ENCODE measurements at places on chromosomes 2 and 18.

GRCh38 chr2:204027091-204027490 lies 90.5 kb downstream of the ICOS start:
- DNase-seq = no peak

DNA sequence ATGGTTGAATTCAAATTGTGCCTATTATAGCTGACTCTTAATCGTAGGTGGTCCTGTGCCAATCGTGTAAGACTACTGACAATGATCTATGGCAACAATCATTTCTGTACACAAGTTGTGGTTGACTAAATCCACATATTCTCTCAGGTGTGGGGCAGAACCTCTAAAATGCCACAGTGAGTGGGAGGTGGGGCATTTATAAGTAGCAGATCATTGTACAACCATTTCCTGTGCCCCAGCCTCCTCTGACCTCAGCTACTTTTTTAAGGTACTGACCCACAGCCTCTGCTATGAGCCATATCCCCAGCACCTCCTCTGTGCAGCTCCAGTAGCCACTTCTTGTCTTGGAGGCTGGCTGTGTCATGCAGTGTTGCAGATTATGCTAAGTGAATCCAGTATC lies 48.6 kb upstream of the RAPH1 start:
- DNase-seq = no peak

GRCh38 chr18:80044072-80044471 lies 9.8 kb downstream of the RBFA start:
- DNase-seq = no peak

DNA sequence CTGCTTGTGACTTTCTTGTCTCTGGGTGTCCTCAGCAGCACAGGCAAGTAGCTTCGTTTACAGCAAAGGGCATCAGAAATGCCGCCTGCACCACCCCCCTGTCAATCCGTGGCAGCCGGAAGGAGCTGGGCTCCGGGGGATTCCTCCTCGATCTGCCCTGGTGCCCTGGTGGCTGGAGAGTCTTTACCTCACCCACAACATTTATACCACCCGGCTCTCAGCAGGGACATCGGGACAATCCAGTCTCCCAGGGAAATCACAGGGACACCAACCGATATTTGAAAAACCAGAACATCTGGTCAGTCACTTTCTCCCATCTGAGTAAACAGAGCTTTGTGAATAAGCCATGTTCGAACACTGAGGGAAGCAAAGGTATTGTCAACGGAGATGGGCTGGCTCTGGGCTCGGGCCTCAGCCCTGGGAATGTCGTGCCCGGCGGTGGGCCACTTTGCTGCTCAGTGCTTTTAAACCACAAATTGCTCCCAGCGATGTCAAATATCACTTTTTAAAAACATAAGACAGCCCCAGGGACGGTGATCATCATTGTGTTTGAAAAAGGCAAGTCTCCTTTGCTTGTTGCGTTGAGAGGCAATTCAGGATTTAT lies 210.0 kb upstream of the SALL3 start:
- no peak for DNase-seq

GRCh38 chr18:50724751-50725151 lies 95.1 kb downstream of the MRO start:
- DNase-seq = no peak

DNA sequence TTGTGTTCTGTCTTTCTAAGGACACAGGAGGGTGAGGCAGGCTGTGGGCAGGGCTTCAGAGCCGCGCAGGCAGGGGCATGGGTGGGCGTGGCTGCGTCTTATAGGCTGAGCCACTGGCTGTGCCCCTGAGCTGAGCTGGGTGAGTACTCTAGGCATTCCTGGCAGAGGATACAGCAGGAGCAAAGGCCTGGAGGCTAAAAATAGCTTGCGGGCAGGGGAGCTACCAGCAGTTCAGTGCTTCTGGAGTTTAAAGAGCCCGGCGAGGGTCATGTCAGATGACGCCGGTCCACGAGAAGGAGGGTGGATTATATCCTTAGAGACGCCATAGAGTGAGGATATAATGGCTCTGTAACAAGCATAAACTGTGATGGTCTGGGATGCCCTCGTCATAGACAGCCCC lies 31.5 kb upstream of the PDIA6 start:
- no peak for DNase-seq

GRCh38 chr2:199307461-199307860 lies 150.3 kb downstream of the SATB2 start:
- DNase-seq = no peak

DNA sequence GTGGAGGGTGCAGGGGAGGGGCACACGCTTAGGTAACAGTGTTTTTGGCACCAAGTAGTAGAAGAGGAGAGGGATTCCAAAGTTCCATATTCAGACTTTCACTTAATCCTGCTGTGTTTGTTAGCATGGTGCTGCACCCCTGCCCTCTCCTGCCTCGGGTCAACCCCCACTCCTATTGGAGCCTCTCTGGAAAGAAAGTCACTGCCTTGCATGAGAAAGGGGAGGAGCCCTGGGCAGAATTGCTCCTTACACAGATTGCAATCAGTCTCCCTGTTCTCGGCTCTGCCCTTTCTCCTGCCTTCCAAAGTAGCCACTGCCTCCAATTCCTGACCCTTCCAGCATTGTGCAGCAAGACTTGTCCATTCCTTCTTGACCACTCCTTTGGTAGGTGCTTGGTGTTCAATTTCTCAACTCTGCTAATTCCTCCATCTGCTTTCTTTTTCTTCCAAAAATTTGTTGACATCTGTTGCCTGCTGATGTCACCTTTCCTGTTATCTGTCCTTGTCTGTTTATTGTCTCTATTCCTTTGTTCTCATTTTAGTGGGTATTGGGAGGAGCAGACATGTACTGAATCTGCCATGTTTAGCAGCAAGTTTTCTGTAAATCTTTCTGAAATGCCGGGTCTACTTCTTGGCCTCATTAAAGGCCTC lies 225.4 kb downstream of the LOXHD1 start:
- no peak for DNase-seq

GRCh38 chr2:70403267-70404053 lies 101.6 kb upstream of the FAM136A start:
- no peak for DNase-seq

DNA sequence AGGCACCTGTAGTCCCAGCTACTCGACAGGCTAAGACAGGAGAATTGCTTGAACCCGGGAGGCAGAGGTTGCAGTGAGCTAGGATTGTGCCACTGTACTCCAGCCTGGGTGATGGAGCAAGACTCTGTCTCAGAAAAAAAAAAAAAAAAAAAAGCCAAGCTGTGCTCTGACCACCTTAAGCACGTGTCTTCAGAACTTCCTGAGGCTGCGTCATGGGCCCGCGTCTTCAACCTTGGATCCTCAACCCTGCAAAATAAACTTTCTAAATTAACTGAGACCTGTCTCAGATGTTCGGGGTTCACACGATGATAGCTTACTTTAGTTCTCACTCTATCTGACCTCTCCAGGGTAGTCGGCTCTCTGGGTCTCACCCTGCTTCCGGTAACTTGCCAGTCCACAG lies 65.8 kb upstream of the CABLES1 start:
- DNase-seq = no peak

DNA sequence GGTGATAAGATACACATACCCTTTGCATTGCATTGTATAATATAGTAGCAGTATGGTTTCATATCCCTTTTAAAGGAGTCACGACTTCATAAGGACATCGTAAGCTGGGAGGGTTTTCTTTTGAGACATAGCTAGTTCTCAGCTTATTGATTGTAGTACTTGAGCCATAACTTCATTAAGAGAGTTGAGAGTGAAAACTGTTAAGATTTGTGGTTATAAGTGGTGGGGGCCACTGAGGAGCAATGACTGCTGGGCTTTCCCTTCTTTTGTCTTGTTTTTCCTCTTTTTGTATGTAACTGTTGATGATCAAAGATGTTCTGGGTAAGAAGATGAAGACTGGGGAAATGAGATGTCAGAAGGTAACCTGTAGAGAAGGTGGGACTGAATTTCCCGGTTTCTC lies 11.0 kb downstream of the EIF5B start:
- DNase-seq = no peak

DNA sequence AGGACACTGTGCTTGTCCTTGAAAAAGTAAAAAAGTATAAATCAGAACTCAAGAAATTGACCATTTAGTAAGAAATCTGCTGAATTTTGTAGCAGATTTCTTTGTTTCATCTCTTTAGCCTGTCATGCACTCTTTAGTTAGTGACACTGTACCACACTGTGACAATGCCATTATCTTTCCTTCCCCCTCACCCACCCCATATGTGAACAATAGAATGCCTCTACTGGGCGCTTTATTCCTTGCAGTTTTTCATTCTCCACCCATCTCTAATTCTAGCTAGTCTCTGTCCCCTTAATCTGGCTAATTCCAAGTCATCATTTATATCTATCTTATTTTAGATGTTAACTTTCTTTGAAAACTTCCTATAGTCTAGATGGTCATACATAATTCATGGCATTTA lies 241.0 kb downstream of the LRP1B start:
- DNase-seq = no peak

DNA sequence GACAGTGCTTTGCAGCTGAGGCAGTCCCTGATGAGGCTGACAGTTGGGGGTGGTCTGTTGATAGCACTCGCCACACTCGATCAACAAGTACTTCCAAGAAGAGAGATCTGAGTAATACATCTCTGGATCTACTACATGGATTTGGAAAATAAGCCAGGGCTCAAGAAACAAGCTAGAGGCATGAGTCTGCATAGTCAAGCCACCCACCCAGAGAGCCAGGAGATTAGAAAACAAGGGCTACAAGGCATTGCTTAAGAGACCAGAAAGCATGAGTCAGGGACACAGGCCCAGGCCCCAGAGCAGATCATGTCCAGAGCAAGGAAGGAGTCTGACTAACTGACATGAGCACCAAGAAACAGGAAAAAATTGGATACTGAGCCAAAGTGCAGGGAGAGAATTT lies 196.9 kb upstream of the CWC22 start:
- DNase-seq = no peak

- DNase-seq = peak; percentile 45
These were observed 326.2 kb upstream of the SOX11 start for GRCh38 chr2:5365871-5366461.

- no peak for DNase-seq
These were observed 94.7 kb downstream of the RTN4 start for GRCh38 chr2:54955358-54956110.

- no peak for DNase-seq
These were observed 3.4 kb downstream of the B4GALT6 start for GRCh38 chr18:31680831-31681568.

GRCh38 chr2:169824373-169825333 lies at the start of gene METTL5:
TSS of gene METTL5 (minus strand) at chr2:169824905. CDS start at chr2:169824597, 308 bp downstream.
- peak; percentile 73 for DNase-seq

DNA sequence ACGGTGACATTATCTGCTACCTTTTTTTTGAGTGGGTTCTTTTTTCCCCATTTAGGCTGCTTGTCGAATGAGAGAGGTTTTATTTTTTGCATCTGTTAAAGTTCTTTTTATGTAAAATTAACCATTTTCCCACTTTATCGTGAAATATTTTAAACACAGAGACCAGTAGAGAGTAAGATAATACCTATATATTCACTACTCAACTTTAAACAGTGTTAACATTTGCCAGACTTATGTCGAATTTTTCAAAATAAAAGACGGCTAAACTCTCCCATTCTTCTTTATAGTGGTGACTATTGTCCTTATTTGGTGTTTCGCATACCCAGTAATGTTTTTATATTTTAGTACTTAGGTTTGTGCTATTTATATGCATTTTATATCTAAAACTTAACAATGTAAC lies 743 bp upstream of the PUS10 start:
- DNase-seq = no peak

DNA sequence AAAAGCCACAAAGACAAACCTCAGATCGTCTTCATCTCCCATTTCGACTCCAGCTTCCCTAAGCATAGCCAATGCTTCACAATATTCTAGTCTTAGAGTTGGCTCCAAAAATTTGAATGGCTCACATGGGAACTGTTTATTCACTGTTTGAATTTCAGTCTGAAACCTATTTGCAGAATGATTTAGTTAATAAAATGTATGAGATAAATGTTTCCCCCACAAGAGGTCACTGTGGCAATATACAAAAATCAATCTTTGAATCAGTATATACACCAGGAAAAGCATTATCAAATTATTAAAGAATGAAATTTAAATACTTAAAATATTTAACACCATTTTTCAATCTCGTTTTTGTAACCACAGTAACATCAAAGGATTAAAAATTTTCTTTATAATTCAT lies 40.0 kb upstream of the MCM6 start:
- DNase-seq = no peak

DNA sequence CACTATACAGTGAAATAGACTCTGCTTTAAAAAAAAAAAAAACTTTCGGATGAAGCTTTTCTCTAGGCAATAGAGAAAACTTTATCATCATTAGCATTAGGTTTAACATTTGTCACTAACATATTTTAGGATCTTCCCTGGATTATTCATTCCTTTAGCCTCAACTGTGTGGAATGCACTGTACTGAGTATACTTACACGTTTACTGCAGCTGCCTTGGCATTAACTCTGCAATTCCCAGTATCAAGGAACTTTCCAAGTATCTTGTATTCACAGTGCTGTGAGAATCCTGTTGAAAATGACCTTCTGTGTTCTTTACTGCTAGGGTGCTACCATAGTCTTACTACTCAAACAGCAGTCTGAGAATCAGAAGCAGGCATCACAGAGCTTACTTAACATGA lies 328.2 kb upstream of the COL3A1 start:
- no peak for DNase-seq

DNA sequence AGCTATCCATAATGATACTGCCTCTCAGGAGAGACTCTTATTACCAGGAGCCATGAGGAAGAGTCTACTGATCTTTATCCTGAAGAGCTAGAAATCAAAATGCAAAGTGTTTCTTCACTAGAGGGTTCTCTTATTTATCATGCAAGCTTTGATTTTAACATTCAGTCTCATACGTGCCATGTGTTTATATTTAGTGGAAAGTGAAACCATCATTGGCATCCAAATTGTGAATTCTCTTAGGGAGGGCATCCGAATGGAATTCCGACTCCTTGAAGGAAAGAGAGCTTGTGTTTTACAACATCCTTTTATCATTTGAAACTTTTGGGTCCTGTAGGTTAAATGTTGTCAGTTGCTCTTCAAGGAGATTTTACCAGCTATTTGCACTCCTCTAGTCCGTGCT lies 170.4 kb upstream of the SESTD1 start:
- DNase-seq = no peak

- DNase-seq = no peak
These were observed 384.3 kb upstream of the SYT4 start for GRCh38 chr18:43661570-43661969.

GRCh38 chr2:167237478-167237877 lies 349.2 kb downstream of the XIRP2 start:
- DNase-seq = no peak

DNA sequence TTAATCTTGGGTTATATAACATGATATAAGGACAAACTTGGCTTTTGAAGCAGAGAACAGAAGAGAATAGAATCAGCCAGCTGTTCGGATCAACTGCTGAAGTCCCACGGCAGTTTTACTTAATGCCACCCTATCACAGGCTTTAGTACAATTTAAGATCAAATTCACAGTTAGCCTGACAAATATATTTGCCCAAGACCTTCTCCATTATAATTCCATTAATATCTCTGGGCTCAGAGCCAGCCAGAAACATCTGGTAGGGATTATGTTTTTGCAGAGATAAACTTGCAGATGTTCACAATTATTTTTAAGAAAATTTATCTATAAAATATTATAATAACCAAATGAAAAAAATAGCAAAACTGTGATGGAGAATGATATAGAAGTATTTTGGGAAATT lies 381.4 kb downstream of the RAD51AP2 start:
- DNase-seq = no peak

GRCh38 chr2:173669271-173669853 lies 295.8 kb downstream of the SP3 start:
- no peak for DNase-seq

All from stimulated activated CD4-positive, alpha-beta T cell treated with anti-CD3 and anti-CD28 coated beads, Interleukin-12 subunit alpha, Interleukin-12 subunit beta, amount 100 ng/mL, for 24 hours (primary cell).